ENCODE measurements at places on chromosomes 2 and 18.

DNA sequence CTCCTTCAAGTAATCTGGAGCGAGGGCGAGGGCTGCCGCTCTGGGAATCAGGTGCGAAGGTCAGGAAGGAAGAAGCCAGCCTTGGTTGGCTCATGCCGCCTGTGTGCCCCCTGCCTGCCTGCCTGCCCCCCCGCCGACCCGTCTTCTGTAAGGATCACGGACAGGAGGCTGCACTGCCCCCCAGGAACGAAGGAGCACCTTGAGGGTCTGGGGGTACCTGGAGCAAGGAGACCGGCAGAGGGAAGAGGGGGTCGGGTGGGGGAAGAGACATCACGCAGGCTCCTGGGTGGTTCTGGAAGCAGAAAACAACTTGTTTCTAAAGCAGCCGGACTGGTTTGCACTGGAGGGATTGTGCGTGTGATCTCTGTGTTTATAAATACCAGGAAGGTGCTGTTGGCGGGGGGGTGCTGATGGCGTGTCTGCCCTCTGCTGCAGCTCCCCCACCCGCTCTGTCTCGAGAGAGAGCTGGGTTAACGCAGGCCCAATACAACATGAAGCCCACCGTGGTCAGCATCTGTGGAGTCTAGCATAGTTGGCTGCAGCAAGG, 1.7 kb downstream of the FOSL2 start:
- DNase-seq = no peak

GRCh38 chr2:215554689-215555498, 119.0 kb upstream of the FN1 start:
- DNase-seq = no peak

GRCh38 chr2:222039821-222040220, 259.0 kb downstream of the PAX3 start:
- no peak for DNase-seq

DNA sequence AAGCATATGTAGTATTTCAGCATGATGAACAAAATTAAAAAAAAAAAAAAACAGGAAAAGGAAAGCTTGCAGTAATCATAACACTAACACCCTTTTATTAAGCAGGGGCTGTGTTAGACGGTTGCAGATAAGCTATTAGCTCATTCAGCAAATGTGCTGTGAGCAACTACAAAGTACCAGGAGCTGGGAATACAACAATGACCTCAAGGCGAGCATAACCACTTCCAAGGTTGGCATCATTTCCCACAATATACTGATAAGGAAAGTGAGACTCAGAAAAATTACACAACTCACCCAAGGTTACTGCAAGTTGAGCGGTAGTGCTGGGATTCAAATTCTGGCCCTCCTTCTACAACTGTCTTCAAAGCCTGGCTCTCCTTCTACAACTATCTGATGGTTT, 38.2 kb upstream of the ACTR3 start:
- DNase-seq = no peak

DNA sequence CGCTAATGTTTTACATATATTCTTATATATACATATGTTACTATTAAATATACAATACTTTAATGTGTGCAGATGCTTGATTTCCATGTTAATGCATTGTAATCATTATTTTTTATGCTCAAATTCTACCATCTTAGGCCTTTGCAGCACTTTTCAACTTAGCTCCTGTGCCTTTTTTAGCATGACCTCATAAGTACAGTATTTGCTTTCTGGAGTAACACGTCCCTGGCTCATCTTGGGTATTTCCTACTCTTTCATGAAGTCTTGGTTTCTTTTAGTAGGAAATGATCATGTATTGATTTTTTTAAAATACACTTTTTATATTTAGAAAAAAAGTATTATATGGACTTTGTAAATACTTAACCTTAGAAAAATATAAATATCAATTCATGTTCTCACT, 36.5 kb downstream of the CAB39 start:
- no peak for DNase-seq

- no peak for DNase-seq
Observed at GRCh38 chr2:136322428-136322827, 204.5 kb upstream of the CXCR4 start.

DNA sequence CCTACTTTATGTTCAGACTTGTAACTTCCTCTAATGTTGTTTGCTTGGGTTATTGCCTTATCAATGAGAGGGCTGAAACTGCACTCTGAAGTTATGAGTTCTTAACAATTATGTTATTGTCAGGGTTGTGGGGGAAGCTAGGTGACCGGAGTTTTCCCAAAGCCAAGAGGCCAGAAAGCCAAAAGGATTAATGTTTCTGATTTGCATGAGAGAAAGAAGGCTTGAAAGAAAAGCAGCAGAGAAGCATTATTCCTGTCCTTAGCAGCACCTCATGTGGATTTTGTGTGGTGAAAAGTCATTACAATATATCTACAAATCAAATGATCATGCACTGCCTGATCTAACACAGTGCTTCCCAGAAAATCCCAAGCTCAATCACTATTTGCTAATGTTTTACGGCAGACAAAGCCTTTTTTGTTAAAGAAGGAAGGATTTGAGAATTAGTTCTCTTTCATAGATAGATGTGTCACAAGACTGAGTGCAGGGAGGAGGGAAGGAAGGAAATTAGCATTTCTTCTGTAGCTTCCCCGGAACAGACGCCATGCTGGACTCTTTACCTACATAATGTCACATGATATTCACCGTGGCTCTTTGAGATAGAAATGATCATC, 203.2 kb downstream of the ALK start:
- DNase-seq = no peak

DNA sequence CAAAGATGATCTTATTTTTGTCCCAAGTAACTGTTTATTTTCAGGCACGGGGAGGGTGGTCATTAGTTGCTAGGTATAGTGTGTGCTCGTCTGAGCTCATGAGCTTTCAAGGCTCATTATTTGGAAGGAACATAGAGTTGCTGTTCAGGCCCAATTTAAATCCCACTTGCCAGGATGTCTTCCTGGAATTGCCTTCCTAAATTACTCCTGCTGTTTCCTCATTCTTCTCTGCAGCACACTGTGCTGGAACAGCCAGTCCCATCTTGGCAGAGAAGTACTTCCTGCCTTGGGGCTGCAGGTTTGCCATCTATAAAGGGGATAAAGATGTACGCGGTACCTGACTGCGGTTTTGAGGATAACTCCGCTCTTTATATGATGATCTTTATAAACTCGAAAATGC, 37.3 kb downstream of the GREB1 start:
- DNase-seq = no peak

DNA sequence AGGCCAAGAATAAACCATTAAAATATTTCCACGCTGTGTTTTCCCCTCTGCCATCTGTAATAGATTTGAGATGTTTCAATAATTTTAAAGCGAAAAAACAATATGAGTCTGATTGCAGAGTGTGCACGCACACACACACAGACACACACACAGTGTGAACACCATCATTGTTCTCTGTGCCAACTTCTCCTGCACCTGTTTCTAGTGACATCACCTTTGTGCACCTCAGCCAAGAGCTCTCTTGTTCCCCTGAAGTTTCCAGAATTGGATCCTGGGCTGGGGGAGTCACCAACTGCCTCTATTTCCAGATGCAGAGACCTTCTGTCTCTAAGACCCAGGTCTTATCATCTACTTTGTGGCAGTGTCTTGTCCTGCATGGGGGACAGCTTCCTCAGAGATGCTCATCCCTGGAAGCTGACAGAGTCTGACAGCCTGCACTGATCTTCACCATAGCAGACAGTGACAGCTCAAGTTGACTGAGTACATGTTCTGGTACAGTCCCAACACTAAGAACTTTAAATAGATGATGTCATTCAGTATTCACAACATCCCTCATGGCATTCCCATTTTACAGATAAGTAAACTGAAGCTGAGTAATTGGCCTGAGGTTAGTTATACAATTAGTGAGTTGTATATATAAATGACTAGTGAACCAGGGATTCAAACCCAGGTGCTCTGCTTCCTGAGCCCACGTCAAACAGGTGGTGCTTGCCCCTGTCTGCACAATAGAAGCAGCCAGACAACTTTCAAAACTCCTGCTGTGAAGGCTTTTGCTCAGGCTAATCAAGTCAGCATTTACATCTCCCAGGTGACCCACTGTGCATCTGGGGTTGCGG, 39.4 kb downstream of the ACOXL start:
- DNase-seq = peak; percentile 16

DNA sequence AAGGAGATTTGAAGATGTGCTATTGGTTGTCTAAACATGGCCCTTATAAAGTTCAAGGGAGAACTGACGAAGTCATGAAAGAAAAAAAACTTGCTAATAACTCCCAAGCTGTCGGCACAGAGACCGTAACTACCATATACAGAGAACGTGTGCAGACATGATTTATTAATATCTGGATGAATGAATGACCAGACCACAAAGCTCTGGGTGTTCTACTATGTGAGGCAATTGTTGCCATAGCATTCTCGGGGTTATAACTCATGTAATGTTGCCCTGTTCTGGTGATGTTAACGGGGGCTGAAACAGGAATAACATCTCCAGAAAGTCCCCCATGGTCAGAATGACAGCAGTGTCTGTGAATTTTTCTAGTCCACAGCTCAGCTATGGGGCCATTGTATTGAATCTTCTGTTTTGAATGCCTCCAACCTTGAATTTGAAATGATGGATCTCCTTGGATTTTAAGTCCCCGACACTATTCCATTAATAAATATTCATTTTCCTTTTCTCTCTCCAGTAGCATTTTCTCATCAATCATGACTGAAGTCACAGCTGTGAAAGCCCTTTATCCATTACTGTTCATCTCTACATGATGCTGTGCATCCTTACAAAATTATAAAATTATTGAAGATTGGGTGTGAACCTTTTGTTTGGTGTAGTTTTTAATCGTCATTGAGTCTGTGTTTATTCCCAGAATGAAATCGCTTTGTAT, 483.4 kb upstream of the KLHL29 start:
- DNase-seq = no peak

DNA sequence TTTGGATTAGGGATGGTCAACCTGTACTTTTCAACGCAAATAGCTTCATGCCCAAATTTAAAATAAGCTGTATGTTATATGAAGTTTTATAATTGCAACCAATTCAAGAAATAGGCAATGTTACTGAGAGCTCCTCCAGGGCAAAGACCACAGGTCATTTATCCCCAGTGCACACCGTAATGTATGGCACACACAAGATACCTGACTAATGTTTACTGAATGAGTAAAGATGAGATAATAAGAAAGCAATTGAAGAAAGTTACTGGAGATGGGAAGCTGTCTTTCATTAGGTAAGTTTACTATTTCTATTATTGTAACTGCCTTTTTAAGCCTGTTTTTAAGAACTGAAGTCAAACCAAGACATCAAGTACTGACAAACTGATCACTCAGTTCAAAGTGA, 184.5 kb upstream of the VRK2 start:
- DNase-seq = no peak

- DNase-seq = no peak
Observed at GRCh38 chr2:98777076-98777475, 46.1 kb upstream of the MGAT4A start.

GRCh38 chr2:109463891-109464290, 149.9 kb downstream of the SEPTIN10 start:
- DNase-seq = no peak

DNA sequence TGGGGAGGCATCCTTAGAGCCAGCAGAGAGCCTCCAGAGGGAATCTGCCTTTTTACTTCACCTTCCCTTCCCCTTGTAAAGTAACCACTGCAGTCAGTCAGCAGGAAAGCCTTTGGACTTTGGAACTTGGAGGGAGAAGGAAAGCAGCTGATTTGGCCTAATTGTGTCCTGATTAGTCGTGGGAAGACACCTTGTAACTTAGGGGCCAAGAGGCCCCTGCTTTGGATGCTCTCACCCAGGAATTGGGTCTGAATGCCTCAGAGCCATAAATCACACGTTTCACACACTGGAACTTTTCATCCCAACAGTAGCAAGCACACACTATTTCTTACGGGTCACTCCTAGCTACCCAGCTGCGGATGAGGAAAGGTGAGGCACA, 81.0 kb upstream of the PPM1B start:
- no peak for DNase-seq

GRCh38 chr2:95001051-95001562, 24.4 kb upstream of the MAL start:
- no peak for DNase-seq

- DNase-seq = no peak
Observed at GRCh38 chr2:200716386-200716785, 95.3 kb upstream of the BZW1 start.

- no peak for DNase-seq
Observed at GRCh38 chr2:171909266-171909665, 13.0 kb upstream of the HAT1 start.

DNA sequence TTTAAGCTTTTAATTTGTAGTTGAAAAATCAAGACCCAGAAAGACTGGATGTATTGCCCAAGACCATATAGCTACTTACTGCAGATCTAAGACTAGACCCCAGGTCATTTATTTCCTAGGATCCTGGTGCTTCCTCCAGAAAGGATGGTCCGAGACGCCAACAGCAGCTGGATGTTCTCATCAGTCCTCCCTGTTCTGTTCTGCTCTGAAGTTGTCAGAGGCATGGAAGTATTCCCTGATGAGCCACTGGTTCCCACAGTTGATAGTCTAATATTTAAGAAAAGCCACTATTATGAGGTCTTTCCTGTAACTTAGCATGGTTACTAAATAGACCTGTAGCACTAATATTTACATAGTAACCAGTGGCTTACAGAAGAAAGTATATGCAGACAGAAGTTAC, 393.5 kb downstream of the MTX2 start:
- DNase-seq = no peak

GRCh38 chr2:12207491-12207890, 461.1 kb downstream of the LPIN1 start:
- DNase-seq = no peak

DNA sequence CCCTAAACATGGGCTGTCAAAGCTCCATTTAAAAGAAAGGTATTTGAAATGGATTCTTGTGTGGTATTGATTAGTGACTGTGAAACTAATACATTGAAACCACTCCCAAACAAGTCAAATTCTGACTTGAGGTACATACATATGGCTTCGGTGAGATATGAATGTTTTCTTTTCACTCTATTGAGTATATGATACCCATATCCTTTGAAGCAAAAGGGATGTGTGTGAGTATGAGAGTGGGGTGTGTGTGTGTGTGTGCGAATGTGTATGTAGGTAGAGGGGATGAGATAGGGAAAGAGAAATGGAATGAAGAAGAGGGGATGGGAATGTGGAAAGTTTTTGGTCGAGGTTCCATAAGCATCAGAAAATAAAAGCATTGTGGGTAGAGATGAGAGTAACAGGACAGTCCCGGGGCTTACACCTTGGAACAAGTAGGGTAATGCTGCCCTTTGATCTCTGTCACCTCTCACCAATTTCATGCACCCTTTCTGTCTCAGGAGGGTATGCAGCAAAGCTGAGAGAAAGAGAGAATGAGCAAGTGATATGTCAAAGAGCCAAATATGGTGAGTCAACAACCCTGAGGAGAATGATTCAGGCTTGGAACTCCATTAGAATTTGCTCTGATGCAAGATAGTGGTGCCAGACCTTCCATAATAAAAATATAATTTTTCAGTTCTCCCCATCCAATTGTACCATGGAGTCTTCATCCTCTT, 64.0 kb upstream of the ZEB2 start:
- DNase-seq = no peak

Data from iPS DF 6.9 (cell line).